CD8-positive, alpha-beta memory T cell (primary cell): ENCODE measurements at places on chromosomes 6 and 20. TPM values are rescaled to one million over a fixed set of nuclear protein-coding genes. Genes with fewer than 3 reads are reported as not detected.

DNA sequence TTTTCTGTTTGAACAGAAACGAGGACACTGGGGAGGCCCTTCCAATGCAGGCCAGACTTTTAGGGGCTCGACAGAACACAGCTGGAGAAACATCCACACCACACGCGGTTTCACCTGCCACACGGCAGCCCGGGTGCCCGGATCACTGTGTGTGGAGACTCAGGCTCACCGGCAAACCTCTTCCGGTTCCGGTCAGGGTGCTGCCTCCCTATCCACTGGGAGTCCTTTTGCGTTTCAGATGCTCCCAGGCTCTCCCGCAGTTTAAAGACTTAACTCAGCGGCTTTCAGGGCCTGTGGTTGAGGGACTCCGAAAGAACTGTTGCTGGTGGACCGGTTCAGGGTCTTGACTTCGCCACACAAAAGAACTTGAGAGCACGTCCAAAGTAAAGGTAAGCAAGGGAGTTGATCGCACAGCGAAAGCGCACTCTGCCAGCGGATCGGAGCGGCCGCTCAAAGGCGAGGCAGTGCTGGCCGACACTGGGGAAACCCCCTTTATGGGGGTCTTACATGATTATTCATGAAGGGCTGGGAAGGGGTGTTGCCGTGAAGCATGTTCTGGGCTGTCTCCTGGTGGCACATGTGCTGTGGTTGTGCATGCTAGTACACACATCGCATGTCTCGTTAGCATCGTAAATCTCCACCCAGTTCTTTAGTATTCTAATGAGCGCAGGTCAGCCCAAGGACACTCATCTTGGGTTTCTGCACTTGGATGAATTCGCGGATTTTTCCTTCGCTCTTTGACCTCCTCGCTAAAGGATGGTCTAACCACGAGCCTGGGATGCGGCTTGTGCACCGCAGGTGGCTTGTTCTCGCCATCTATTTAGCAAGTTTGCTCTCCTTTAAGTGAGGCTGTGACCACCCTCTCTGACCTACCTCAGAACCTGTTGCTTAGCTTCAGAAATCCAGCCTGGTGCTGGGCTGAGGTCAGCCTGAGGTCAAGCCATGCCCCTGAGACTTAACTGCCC is 180.3 kb downstream of the CDH26 start:
- no peaks in the 10 kb centered on the region for H3K27me3 ChIP-seq
- peak overlapping the region; percentile 48 for H3K4me3 ChIP-seq
- H3K27ac ChIP-seq = no peak overlapping the region
- no peaks in the 10 kb centered on the region for H3K4me1 ChIP-seq

DNA sequence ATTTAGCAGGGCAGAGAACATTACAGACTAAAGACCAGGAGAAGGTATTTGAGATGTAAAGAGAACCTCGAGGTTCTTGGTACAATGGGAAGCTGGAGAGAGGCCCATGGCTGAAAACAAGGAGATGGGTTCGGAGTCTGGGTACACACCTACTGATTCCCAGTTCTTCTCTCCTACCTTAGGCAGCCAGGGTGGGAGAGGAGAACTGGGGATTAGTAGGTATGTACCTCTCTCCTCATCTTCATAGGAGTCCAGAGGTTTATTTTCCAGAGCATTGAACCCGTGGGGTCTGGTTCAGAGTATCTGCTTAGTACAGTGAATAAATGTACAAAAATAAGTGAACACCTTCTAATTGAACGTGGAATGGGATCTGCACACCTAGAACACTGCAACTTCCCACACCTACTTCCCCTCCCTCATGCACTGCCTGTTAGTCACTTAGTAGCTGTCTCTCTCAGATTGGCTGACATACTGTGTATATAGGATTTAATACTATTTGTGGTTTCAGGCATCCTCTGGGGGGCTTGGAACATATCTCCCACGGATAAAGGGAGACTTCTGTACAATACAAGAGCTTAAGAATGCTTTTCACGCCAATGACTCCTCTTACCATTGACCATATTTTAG is 23.5 kb upstream of the NUP153 start:
- H3K27me3 ChIP-seq = no peaks in the 10 kb centered on the region
- no peaks in the 10 kb centered on the region for H3K36me3 ChIP-seq
- H3K27ac ChIP-seq = no peak overlapping the region
- no peaks in the 10 kb centered on the region for H3K4me1 ChIP-seq
- no peak overlapping the region for H3K4me3 ChIP-seq

DNA sequence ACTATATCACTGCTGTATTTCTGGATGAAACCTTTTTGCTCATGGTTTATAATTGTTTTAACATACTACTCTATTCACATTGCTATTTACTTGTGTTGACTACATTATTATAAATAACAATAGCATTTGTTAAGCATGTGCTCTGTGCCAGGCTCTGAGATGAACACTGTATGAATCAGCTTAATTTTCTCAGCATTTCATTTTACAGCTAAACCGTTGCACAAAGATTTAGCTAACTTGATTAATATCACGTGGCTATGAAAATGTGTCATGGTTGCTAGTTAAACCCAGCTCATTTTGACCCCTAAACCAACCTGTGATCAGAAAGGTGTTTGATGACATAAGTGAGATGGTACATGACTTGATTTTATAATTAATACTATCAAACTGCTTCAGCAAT is 77.5 kb downstream of the NCOA7 start:
- no peak overlapping the region for H3K4me3 ChIP-seq
- no peak overlapping the region for H3K27ac ChIP-seq
- DNase-seq = no peak

The TINAG gene
- not detected for total RNA-seq

The RSPH9 gene
- total RNA-seq = not detected
